ENCODE measurements at places on chromosomes 5 and 9.

DNA sequence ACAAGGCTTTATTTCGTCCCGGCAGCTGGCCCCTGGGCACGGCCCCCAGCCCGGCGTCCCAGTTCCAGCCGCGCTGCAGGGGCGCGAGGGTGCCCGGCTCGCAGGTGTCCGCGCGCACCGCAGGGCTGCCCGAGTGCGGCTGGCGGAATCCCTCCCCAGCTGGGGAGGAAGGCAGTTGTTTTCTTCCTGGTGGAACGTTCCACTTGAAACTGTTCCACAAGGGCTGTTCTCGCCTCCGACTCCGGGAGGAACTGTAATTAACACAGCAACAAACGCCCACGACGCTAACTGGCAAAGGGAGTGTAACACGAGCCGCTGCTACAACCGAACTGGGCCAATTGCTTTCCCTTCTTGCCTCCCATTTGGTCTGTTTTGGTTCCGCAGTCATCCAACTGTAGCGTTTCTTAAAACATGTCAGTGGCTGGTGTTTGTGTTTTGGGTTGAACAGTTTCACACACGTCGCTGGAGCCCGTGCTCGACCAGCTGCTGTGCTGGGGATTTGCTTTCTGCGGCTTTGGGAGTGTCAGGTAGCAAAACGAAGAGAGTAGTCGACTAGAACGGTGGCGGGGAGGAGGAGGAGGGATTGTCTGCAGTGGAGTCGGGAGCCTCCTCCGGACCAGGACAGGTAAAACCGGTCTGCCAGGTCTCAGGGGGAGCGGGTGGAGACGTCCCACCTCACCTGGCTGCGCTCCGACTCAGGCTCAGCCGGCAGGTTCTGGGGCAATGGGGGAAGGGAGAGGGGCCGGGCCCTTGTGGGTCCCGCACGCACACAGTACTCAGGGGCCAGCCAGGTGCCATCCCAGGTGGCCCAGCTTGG is 131.6 kb upstream of the NIPBL start:
- DNase-seq: no peak

GRCh38 chr5:83118471-83118870 is 41.1 kb downstream of the XRCC4 start:
- DNase-seq: no peak

DNA sequence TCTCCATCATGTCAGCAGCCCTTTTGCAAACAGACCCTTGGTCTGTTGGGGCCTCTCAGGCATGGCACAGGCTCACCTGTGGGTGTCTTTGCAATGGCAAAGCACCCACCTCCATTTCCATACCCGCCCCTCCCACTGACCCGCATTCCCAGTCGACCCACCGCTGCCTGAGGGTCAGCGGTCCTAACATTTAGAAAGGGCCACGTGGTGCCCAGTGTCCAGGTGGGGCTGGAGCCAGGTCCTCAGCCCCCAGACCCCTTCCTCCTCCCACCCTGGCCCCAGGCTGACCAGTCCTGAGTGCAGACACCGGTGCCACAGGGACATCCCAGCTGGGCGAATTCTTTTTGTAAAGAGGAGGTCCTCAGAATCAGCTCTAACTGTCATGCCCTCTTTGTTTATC is 43.3 kb upstream of the CEP72 start:
- DNase-seq: no peak

- DNase-seq: no peak
These were observed 53.0 kb downstream of the NIM1K start for GRCh38 chr5:43244823-43245565.

DNA sequence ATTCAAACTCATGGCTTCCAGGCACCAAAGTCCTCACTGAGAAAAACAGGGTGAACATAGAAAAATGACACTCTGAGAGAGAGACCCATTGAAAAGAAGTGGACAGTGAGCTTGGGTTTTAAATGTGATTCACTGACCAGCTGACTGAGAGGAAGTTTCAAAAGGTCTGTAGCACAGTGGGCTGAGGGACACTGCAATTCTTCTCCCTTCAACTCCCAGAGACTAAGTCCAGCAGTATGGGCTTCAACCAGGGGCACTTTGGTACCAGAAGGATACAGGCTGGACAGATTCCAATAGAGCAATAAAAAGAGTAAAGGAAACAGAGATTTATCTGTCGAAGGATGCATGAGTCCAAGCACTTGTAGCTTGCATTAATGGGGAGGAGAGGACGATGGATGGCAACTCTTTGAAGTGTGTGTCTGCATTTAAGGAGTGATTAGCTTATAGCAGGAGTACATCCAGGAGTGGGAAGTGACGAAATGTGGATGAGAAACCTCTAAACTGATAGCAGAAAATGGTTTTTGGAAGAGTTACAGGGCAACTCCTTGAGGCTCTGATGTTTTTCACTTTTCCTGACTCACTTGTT is 117.0 kb upstream of the ANKRD55 start:
- DNase-seq: no peak

- no peak for DNase-seq
These were observed 314.4 kb upstream of the MSX2 start for GRCh38 chr5:174409971-174410370.

GRCh38 chr9:98312365-98312764 is 56.9 kb upstream of the TBC1D2 start:
- no peak for DNase-seq

DNA sequence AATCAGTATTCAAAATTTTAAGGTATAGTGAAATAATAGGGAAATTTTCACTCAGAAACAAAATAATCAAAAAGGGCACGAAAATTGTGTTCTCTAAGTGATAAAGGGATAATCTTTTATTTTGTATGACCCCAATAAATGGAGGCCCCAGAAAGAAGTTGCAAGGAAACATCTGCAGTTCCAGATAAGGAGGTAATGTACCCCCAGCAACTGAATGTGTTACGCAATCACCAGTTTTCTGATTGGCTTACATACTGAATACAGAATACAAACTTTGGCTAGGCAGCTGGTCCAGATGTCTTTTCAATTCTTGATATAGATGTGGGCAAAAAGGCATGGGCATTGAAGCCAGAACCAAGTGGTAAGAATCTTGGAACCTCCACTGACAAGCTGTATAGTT is 1.7 kb upstream of the TOPORS start:
- DNase-seq: no peak

DNA sequence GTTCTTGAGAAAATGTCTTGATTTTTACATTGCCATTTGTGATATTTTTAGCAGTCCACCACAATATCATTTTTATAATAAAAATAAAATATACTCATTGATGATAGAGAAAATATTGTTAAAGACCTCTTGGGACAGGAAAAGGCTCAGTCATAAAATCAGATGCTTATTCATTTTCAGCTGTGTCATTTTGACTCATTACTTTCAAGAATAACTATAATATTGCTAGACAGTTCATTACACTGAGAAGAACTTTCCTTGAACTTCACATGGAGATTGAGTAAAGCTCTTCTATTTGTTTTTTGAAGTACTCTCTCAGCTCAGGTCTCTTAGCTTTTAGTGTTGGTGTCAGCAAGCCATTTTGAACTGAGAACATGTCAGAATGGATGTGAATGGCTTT is 8.5 kb upstream of the MEIKIN start:
- DNase-seq: no peak

- no peak for DNase-seq
These were observed 37.1 kb upstream of the PPARGC1B start for GRCh38 chr5:149693021-149693420.

DNA sequence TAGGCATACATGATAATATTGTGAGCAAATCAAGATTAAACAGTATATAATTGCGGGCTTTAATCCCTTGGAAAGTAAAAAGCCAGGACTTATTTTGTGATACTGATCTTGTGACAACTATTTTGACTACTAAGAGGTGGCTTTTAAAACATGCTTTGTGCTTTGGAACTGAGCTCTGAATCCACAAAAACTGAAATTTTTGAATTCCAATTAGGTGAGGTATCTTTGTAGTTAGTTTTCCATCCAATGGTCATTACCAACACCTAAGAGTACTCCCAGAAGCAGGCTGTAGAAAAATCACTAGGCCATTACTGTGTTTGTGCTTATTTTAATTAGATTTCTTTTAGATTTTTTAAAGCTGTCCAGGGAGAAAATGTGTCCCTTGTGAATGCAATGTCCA is 559.5 kb upstream of the WWC1 start:
- DNase-seq: no peak

- no peak for DNase-seq
These were observed 19.8 kb upstream of the PAX5 start for GRCh38 chr9:37053684-37054362.

- DNase-seq: no peak
These were observed 109.9 kb downstream of the DROSHA start for GRCh38 chr5:31421806-31422586.

- DNase-seq: no peak
These were observed 120.1 kb upstream of the ACO1 start for GRCh38 chr9:32264170-32264864.

DNA sequence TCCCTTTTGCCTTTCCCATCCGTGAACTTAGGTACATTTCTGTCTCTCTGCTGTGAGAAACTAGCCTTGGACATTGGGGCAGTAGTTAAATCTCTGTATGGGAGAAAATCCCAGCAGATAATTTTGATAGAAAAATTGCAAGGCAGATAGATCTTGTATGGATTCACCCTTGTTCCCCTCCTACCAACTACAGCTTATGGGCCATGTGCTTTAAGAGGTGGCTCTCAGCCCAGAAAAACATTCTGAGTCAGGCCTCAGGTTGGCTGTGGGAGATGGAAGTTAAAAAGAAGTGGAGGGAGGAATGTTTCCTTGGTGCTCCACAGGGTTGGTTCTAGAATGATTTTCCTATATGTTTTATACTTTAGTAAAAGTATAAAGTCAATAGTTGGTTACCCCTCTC is 1.4 kb upstream of the KDM3B start:
- no peak for DNase-seq

- no peak for DNase-seq
These were observed 1.2 kb upstream of the SLC25A51 start for GRCh38 chr9:37905131-37905505.

DNA sequence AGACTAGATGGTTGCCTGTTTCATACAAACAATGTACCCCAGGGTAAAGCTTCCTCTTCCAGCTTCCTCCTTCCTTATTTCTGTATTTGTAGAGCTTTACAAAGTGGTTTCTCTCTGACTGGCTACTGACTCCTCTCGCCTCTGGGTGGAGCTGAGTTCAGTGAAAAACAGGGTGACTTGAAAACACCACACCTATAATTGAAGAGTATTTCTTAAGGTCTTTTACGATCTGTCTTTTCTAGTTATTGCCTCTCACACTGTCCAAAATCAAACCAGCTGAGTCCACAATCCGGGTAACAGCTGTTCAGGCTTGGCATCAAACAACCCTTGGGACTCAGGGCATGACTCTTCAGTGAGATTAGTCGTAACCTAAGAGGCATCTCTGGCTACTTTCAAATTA is 200.4 kb downstream of the ARRDC3 start:
- no peak for DNase-seq
